ENCODE measurements at places on chromosomes 16 and 17. TPM values are rescaled to one million over a fixed set of nuclear protein-coding genes. Genes with fewer than 3 reads are reported as not detected.

GRCh38 chr16:84069540-84069939 lies 26.9 kb upstream of the SLC38A8 start:
- no peak for DNase-seq

GRCh38 chr16:71340406-71340805 lies 18.1 kb upstream of the CALB2 start:
- no peak for DNase-seq

GRCh38 chr17:31061678-31062077 lies 33.1 kb upstream of the NF1 start:
- DNase-seq: no peak

HOXB1 gene
- not detected for total RNA-seq
